Stimulated activated CD8-positive, alpha-beta memory T cell treated with anti-CD3 and anti-CD28 coated beads, Interleukin-7, amount 100 ng/mL, for 1 hour (primary cell): ENCODE measurements at places on chromosomes 2 and 18.

GRCh38 chr2:96413323-96413722, 77.8 kb downstream of the NCAPH start:
- no peak for DNase-seq

DNA sequence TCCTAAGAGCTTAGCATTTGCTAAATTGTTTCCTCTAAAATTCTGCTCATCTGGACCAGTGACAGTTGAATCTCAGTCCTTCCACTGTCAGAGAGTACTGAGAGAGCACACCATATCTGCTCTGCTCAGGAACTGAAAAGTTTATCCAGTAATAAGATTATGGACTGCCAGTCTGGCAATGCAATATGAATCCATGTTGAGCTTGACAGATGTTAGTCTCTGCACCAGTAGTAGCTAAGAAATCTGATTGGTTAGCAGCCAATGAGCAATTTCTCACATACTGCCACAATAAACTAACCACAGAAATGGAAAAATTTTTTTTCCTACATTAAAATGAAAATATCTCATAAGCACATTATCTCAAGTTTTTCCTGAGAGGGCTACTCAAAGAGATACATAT, 2.3 kb downstream of the PRKD3 start:
- DNase-seq: no peak

DNA sequence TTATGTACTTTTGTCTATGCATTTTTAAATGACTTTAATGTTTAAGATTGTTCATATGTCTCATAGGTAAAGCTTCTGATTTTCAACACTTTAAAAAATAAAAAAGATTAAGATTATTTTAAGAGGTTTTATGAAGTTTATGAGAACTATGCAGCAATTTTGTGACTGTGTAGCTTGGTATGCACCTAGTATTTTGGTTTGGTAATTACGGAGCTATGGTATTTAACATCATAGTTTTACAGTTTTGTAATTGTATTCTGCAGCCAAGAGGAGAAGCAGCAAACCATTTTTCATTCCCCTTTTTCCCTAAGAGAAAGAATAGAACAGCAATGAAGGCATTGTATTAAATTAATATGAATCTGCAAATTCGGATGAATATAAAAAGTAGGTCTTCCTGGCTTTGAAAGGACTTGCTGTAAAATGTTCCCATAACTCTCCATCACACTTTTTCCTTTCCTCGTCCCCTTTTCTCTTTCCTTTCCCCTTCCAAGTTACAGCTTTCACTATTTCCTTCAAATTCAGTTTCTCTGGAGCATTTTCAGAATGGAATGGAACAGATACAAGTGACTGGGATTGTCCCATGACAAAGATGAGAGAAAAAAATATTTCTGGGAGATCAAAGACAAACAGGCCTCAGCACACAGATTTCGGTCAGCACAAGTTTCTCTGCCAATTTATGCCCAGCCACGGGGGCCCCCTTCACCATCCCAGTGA, 26.1 kb upstream of the PIEZO2 start:
- DNase-seq: no peak

- DNase-seq: no peak
Observed at GRCh38 chr2:170845343-170845742, 28.7 kb downstream of the GAD1 start.

- DNase-seq: no peak
Observed at GRCh38 chr18:10759241-10759640, 233.4 kb downstream of the NAPG start.

DNA sequence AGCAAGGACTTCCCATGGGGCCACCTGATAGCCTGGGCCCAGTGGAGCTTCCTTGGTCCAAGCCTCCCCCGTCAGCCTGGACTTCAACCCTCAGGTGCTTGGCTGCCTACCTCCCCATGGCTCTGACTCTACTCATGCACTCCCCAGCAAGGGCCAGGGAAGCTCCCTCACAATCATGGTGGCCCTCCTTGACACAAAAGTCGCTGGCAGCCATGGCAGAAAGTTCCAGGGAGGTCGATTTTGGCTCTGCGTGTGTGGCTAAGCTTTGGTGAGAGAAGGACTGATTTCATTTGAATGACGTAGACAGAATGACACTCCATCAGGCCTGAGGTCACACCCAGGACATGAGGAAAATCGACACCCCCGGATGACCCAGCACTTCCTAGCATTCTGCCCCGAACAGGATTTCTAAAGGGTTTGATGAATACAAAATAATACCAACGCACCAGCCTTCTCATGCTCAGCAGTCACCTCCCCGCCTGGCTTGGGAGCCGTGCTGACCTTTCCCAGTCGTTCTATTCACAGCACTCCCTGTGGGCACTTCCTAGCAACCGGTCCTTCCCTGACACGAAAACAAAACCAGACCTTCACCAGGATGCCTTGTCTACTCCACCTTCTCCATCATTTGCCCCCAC, 52.7 kb downstream of the LBH start:
- no peak for DNase-seq

DNA sequence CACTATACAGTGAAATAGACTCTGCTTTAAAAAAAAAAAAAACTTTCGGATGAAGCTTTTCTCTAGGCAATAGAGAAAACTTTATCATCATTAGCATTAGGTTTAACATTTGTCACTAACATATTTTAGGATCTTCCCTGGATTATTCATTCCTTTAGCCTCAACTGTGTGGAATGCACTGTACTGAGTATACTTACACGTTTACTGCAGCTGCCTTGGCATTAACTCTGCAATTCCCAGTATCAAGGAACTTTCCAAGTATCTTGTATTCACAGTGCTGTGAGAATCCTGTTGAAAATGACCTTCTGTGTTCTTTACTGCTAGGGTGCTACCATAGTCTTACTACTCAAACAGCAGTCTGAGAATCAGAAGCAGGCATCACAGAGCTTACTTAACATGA, 328.2 kb upstream of the COL3A1 start:
- no peak for DNase-seq

DNA sequence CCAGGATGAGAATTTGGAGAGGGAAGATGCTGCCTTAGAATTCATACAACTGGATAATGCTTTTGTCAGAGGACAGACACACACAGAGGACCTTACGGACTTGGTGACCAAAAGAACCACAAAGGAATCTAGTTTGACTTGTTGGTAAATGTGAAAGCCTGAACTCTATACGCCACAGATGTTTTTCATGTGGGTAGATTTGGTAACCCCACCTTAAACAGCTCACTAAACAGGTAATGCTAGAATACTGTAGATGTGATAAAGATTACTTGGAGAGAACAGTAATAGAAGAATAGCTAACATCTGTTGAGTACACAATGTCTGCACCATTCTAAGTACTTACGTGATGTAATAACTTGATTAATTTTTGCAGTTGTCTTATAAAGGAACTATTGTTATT, 24.1 kb downstream of the ANXA4 start:
- no peak for DNase-seq

- DNase-seq: no peak
Observed at GRCh38 chr18:68660354-68661183, 54.3 kb downstream of the TMX3 start.

GRCh38 chr18:45548614-45549013, 66.7 kb upstream of the SLC14A2 start:
- DNase-seq: no peak

DNA sequence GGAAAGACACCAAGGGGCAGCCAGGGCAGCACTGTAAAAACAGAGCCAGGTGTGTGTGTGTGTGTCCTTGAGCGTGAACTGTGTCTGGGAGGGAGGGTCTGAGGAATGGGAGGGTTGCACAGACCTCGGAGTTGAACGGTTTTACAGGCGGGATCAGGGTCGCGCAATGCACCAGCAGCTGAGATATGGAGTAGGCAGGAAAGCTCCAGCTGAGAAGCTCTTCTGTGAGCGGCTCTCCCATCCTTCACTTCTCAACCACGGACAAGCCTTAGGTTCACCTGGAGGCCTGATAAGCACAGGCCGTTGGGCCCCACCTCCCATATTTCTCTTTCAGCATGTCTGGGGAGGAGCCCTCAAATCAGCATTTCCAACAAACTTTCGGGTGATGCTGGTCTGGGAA, 12.1 kb downstream of the SERTAD2 start:
- no peak for DNase-seq

DNA sequence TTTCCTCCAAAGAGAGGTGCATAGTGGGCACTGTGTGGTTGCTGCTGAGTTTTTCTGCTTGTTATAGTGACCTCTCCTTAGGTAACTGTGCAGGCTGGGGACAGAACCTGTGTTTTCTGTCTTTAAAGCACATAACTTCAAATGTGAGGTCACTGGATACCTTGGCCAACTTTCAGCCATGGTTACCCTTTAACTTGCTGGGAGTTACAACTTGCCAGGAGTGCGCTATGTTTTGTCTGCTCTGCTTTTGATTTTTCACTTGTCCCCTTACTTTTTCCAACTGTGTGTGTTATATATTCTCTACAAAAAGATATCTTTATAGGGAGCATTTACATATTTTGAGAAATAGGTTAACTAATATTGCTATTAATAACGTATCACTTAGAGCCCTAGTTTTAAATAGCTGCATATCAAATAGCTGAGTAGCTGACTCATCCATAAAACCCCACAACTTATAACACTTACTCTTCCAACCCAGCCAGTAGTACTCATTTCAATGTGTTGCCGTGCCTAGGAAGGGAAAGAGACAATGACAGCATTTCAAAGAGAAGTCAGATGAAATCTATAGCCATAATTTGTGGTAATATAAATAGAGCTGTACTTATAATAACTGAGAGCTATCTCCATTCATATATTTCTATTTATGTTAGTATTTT, 51.6 kb downstream of the DPP4 start:
- DNase-seq: no peak
